ENCODE measurements at places on chromosomes 1 and 21. TPM values are rescaled to one million over a fixed set of nuclear protein-coding genes. Genes with fewer than 3 reads are reported as not detected.

- DNase-seq: no peak
These were observed 33.1 kb downstream of the MAN1C1 start for GRCh38 chr1:25649505-25650288.

DNA sequence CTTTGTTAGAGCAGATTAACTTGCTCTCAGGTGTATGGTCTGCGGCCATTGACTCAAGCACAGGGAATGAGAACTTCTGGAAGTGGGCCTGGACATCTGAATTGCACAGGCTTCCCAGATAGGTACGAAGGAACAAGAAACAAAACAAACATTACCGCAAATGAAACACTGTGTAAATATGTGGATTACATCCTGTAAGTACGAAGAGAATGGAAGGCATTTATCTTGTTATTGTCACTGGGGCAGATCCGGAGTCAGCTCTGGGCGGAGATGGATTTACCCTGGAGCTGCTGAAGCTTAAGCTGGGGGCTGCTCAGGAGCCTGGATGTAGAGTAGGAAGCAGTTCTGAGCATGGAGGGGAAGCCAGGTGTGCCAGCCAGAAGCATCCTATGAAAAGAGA, 6.8 kb downstream of the HES2 start:
- no peak for DNase-seq

DNA sequence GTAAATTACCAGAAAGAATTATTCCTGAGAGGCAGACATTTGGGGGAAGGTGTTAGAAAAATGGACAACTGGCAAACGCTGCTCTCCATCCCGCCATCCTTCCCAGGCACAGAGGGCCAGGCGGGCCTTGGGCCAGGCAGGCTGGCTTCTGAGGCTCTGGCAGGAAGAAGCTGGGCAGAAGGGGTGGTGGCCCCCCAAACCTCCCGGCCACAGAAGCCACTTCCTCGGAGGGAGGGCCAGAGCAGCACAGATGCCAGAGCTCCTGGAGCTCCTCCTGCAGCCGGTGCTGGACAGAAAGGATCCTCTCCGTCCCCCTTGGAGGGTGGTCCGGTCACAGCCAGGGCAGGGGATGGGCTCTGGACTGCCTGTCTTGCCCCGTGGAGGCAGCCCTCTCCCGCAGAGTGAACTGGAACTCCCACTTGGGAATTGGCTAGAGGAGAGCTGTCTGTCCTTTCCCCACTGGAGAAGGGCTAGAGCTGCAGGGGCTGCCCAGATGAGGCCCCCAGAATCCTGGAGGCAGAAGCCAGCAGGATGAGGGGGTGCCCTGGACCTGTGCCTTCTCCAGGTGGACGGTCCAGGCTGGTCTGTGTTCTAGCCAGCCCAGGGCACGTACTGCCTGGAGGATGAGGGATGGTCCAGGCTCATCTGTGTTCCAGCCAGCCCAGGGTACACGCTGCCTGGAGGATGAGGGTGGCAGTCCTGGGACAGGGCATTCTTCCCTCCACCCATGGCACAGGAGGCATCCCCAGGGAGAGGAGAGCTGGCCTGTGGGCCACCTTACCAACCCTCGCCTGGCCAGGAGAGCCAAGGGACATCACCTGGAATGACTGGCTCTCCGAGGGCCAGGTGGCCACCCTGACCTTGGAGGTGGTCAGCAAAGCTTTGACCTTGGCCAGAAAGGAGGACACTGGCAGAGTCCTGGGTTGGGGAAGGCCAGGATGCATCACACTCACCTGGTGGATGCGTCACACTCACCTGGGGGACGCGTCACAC, 47.4 kb upstream of the ACTRT2 start:
- DNase-seq: no peak

The OR2M3 gene
- not detected for total RNA-seq

The TCHHL1 gene
- total RNA-seq: not detected

The ANGPTL3 gene
- total RNA-seq: not detected
